Activated CD4-positive, alpha-beta T cell treated with anti-CD3 and anti-CD28 coated beads for 36 hours (primary cell): ENCODE measurements at places on chromosomes 5 and 9.

DNA sequence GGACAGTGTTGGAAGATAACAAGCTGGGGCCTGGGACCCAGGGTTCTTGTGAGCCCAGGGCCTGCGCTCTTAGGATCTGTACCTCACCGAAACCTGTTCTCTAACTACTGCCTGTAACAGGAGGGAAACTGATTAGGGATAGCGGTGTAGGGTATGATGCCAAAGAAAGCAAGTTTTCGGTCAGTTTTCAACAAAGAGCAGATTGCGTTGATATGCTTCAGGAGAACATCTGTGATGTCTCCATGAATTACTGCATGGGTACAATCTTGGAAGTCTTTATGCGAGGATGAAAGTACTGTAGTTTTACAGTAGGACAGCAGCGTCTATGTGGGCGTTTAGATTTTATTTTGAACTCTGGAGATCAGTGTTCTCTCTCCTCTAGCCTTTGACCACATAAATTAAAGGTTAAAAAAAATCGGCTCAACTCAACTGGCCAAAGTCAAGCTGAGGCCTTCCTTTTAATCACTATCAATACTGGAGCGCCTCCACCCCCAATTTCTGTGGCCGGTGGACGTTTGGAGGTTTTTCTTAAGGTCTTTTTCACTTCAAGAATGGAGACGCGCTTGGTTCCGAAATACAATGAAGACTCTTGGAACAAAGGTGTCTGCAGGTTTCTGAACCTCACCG lies 3.0 kb downstream of the NFIL3 start:
- DNase-seq = no peak

DNA sequence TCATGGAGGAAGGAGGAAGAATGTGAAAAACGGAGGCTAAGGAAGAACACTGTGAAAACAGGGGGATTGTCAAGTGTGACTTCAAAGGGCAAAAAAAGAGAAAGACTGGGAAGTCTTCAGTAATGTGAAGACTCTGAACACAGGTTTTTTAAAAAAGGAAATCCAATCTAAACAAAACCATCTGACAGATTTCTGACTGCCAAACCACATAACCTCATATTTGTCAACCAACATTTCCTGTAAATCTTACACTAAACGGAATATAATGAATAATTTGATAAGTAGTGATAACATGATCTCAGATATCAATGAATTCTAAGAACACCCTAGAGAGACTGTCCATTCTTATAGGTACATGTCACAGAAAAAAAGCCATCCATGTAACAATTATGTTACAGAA lies 124.7 kb downstream of the FBN2 start:
- DNase-seq = no peak

GRCh38 chr5:173056783-173057061 lies 570 bp downstream of the CREBRF start:
- DNase-seq = peak; percentile 90

DNA sequence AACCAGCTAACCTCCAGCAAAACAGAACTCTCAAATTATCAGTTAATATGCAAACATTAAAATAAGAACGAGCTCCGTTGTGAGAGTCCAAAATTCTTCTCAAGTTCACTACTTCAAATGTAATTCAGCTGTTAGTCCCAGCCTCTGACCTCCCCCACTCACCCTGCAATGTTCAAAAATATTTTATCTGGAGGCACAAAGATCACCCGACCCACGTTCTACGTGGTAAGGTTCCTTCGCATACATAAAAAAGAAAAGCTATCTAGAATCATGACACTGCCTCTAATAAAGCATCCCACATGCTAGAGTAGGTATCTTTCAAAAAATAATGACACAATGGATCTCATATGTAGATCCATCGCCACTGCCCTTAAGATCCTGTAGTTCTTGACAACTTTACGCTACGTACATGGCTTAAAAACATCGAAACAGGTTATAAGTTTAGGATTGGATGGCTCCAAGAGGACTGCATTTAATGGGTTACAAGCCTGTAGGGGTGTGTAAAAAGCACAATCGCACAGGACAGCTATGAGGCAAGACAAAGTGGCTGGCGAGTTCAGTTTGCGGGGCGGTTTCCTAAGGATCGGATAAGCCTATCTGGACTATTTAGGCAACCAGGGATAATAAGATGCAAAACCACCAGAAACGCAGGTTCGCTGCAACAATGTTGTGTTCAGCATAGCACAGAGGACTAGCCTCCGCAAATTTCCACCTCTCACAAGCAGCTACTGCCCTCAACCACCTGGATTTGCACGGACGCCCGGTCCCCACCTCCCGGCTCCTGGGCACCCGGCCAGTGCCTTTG lies 969 bp downstream of the CLK4 start:
- no peak for DNase-seq

GRCh38 chr5:154274828-154275185 lies 84.3 kb downstream of the GALNT10 start:
- DNase-seq = no peak

GRCh38 chr9:23887781-23888180 lies 61.7 kb upstream of the ELAVL2 start:
- no peak for DNase-seq

GRCh38 chr5:173240091-173241050 lies 5.4 kb upstream of the NKX2-5 start:
- no peak for DNase-seq

DNA sequence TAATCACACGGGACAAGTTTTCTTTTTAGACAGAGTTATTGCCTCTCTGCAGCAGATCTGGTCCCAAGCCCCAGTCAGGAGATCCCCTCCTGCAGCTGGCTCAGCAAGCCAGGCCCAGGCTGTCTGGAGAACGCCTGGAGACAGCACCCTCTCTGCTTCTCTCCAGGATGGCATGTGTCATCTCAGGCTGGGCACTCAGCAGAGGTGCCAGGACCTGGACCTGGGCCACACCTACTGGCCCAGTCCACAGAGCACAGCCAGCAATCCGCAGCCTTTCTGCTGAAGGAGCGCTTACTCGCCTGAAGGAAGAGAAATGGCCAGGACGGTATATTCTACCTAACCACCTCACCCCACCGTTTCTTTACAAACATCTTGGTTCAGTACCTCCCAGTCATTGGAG lies 4.7 kb upstream of the TBC1D9B start:
- no peak for DNase-seq

GRCh38 chr5:140011297-140011802 lies 31.7 kb downstream of the NRG2 start:
- DNase-seq = no peak

- no peak for DNase-seq
These were observed 491.5 kb upstream of the TUSC1 start for GRCh38 chr9:26169708-26170107.

- no peak for DNase-seq
These were observed 53.7 kb downstream of the HMCN2 start for GRCh38 chr9:130319300-130319699.

- no peak for DNase-seq
These were observed 24.3 kb downstream of the PTPDC1 start for GRCh38 chr9:94108584-94108983.

DNA sequence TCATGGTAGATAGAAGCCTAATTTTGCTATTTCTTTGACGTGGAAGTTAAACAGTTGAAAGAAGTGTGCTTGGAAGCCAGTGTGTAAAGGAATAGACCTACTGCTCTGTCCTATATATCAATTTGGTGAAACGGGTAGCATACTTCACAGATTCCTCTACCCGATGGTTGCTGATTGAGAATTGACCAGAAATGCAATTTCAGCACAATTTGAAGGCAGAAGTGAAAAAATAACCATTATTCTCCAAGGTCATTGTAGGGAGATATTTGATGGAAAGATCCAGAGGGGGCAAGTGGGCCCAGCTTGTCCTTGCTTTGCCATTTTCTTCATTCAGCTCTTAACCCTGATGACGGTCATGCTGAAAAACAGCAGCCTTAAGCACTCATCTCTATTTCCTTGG lies 15.3 kb downstream of the CDH12 start:
- no peak for DNase-seq

- no peak for DNase-seq
These were observed 8.3 kb upstream of the CMBL start for GRCh38 chr5:10315824-10316509.

- DNase-seq = peak; percentile 79
These were observed 9.5 kb upstream of the HAND1 start for GRCh38 chr5:154487541-154487940.

GRCh38 chr5:116475338-116475737 lies 99.3 kb downstream of the SEMA6A start:
- DNase-seq = no peak

GRCh38 chr9:35892051-35892450 lies 14.0 kb upstream of the HRCT1 start:
- no peak for DNase-seq

- DNase-seq = no peak
These were observed 216.0 kb downstream of the MLLT3 start for GRCh38 chr9:20406344-20406743.

GRCh38 chr5:116510517-116510916 lies 64.1 kb downstream of the SEMA6A start:
- no peak for DNase-seq

- no peak for DNase-seq
These were observed 22.7 kb downstream of the JADE2 start for GRCh38 chr5:134547999-134548658.

- DNase-seq = no peak
These were observed 67.5 kb upstream of the MAMDC2 start for GRCh38 chr9:69976152-69976551.

GRCh38 chr5:133801431-133801830 lies 167.0 kb downstream of the C5orf15 start:
- DNase-seq = no peak

DNA sequence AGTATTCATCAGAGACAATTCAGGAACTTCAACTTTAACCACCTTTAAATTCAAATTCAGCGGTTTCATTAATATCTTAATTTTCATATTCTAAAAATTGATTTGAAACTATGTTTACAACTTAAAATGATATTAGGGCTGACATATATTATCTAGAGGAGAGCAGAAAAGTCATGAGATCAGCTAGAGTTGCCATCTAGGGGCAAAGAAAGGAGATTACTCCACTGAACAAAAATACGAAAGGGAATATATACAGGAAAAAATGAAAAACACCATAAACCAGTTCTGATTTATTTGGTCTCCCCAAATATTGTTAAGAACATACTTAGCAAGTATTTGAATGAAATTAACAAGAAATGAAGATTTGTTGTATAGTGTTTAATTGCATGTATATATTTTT lies 946.3 kb downstream of the DTWD2 start:
- no peak for DNase-seq

DNA sequence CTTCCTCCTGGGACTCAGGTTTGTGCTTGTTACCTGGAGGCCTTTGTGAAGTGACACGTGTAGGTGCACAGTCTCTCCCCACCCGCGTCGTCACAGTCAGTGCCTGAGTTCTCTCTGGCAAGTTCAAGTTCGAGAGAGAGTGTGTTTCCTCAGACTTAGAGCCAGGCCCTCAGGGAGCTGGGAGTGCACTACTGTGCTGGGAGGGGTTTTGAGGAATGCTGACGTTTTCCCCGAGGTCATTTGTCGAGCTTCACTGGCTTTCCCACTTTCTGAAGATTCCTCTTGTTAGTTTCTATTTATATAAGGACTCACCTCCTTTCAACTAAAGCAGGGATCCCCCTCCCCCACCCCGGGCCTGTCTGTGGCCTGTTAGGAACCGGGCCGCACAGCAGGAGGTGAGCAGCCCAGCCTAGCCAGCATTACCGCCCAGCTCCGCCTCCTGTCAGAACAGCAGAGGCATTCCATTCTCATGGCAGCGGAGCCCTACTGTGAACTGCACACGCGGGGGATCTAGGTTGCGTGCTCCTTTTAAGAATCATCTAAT lies 209.2 kb downstream of the DIRAS2 start:
- DNase-seq = no peak

DNA sequence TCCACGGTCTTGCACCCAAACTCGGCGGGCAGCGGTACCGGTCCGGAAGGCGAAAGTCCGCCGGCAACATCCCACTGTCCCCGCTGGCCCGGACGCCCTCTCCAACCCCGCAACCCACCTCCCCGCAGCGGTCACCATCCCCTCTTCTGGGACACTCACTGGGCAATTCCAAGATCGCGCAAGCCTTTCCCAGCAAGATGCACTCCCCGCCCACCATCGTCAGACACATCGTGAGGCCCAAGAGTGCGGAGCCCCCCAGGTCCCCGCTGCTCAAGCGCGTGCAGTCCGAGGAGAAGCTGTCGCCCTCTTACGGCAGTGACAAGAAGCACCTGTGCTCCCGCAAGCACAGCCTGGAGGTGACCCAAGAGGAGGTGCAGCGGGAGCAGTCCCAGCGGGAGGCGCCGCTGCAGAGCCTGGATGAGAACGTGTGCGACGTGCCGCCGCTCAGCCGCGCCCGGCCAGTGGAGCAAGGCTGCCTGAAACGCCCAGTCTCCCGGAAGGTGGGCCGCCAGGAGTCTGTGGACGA lies 33.3 kb downstream of the CD180 start:
- DNase-seq = no peak

GRCh38 chr9:105064248-105065097 lies 136.5 kb upstream of the ABCA1 start:
- peak; percentile 10 for DNase-seq

- DNase-seq = no peak
These were observed 469.0 kb upstream of the BRINP1 start for GRCh38 chr9:119838210-119838609.

DNA sequence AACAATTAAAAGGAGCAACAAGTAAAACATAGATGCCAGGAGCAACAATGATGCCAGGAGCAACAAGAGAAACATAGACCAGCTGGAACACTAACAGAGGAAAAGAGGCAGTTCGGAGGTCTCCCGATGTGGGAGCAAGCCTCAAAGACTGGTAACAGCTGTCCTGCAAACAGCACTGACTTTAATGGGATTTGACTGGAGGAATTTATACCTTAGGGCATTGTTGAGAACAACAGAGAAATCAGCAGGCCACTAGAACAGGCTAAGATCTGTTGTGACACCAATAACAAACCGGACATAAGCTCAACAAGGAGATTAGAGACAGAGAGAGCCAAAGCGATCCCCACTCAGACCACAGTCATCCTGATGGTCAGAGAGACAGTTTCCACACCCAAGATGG lies 11.8 kb upstream of the SYK start:
- DNase-seq = no peak

- DNase-seq = no peak
These were observed 46.7 kb upstream of the TBC1D9B start for GRCh38 chr5:179954434-179954833.

DNA sequence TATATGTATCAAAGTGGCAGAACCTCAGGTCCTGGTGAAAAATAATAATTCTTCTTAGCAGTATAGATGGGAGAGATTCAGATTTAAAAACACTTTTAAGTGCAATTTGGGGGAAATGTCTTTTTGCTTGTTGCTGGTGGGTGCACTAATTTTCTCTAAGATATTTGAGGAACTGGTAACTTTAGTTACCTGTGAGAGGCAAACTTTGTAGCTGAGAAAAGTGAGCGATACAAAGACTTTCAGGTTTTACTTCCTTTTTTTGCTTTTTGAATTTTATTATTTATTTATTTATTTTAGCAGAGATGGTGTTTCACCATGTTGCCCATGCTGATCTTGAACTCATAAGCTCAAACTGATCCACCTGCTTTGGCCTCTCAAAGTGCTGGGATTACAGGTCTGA lies 303.1 kb upstream of the PTGER4 start:
- DNase-seq = no peak

GRCh38 chr5:40981420-40981819 lies 72.1 kb downstream of the C7 start:
- no peak for DNase-seq
